ENCODE measurements at places on chromosomes 1 and 21.

DNA sequence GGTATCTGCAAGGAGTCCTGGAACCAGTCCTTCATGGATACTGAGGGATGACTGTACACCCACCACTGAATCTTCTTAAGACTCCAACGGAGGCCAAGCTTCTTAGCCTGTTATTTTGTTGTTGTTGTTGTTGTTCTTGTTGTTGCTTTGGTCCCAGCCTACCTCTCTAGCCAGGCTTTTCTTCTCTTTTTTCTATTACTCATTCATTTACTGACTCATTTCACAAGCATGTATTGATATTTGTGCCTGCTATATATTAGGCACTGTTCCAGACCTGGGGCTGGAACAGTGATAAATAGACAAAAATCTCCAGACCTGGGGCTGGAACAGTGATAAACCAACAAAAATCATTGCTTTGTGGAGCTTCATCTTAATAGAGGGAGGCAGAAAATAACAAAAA, 20.4 kb downstream of the CENPF start:
- no peak for DNase-seq

DNA sequence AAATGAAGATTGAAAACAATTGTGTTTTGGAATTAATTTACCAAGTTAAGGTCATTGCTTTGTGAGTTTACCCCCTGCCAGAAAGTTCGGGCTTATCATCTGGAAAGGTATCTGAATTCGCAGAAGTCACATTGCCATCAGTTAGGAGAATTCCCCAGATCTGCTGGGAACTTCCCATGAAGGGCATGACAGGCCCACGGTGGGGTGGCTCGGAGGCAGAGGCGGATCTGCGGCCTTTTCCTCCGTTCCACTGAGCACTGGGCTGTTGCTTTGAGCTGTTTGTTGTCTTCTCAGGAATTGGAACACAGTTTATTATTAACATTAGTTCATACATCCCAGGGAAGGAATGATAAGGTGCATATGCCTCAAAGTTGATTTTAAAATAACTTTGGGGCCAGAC, 320.0 kb downstream of the CAMTA1 start:
- no peak for DNase-seq

DNA sequence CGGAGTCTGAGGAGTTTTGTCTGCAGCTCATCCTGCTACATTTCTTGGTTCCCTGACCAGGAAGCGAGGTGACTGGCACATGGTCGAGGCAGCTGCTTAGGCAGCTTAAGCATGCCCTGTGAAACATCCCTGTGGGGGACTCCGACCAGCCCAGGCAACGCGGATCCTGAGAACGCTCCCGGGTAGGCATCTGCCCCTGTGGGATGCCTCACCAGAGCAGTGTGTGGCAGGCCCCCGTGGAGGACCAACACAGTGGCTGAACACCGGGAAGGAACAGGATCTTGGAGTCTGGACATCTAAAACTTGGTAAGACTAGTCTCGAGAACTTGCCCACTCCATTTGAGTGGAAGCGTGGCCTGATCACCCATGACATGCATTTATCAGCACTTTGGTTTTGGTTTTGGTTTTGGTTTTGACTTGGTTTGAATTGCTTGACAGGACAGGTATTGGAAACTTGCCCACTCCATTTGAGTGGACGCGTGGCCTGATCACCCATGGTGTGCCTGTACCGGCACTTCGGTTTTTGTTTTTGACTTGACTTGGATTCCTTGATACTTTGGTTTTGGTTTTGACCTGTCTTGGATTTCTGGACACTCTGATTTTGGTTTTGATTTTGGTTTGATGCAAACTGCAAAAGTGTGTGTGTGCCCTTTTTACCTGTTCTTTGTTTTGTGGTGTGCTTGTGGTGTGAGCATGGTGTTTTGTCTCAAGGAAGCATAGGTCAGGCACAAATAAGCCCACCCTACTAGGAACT, 12.2 kb upstream of the NEK2 start:
- DNase-seq, result no peak

DNA sequence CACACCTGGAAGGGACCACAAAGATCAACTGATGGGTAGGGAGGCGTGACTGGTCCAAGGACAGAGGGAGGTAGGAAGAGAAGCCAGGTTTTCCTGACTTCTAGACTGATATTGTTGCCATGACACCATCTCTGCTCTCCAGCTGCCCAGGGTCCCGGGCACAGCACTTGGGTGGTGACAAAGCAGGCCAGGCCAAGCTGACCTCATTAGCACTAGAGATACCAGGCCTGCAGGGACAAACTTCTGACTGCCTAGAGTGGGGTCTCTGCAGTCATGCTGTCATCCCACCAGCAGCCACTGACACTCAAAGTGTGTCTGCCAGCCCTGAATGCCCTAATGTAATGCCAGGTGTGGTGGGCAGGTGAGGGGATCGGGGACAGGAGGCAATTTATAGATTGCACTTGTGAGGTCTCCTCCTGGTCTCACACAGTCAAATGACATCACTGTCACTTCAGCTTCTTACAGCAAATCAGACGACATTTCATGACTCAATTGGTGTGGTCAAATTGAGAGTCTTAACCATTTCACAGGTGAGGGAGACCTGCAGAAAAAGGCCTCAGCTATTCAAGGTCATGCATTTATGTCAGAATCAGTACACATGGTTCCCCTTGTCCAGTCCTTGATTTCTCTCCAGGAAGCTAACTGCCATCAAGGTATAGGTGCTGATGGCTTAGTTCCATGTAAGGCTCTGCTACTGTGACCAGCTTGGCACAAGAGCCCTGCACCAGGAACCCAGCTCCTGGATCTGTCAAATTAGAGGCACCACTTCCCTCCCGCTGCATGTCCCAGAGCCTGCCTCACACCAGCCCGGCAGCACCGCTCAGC, 2.7 kb downstream of the SLC9A1 start:
- no peak for DNase-seq

GRCh38 chr1:181806746-181807145, 254.8 kb downstream of the ZNF648 start:
- no peak for DNase-seq
